NCI-H1436 treated with DMSO at 0.1 percent for 48 hours (cell line): ENCODE measurements at places on chromosomes 4 and X.

DNA sequence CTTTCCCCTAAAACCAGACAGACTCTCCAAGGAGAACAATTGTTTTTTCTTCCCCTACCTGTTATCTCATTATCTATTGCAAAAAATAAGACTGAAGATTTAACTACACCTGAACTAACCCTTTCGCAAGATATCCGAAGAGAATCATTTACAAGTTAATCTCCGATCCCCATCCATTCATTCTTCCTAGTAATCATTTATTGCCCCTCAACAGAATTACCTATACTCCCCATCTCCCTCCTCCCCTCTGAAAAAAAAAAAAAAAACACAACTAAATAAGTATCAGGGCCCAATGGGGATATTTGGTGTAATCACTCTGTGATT lies 28.9 kb upstream of the AP1S2 start:
- DNase-seq: no peak

DNA sequence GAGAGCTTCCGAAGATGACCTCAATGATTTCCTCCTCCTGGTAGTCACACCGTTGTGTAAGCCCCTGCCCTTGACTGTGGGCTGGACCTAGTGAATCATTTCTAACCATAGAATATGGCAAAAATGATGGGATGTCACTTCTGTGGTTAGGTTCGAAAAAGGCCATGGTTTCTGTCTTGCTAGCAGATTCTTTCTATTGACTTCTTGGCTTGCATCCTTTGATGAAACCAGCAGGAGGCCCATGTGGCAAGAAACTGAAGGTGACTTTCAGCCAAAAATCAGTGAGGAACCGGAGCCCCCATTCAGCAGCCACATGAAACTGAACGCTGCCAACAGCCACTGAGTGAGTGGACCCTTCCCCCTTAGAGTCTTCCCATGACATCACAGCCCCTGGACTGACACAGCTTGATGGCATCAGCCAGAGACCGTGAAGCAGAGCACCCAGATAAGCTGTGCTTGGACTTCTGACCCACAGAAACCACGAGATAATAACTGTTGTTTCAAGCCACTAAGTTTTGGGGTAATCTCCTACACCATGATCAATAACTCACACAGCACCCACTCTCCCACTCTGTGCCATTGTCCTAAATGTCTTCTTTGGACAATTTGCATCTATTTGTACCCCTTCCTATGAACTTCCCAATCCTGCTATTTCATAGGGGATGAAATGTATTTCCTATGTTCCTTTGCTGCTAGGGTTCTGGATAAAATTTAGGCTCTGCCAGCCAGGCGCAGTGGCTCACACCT lies 148.0 kb upstream of the STX18 start:
- DNase-seq: no peak

- DNase-seq: no peak
Observed at GRCh38 chr4:15001248-15001868, 923 bp upstream of the CPEB2 start.

DNA sequence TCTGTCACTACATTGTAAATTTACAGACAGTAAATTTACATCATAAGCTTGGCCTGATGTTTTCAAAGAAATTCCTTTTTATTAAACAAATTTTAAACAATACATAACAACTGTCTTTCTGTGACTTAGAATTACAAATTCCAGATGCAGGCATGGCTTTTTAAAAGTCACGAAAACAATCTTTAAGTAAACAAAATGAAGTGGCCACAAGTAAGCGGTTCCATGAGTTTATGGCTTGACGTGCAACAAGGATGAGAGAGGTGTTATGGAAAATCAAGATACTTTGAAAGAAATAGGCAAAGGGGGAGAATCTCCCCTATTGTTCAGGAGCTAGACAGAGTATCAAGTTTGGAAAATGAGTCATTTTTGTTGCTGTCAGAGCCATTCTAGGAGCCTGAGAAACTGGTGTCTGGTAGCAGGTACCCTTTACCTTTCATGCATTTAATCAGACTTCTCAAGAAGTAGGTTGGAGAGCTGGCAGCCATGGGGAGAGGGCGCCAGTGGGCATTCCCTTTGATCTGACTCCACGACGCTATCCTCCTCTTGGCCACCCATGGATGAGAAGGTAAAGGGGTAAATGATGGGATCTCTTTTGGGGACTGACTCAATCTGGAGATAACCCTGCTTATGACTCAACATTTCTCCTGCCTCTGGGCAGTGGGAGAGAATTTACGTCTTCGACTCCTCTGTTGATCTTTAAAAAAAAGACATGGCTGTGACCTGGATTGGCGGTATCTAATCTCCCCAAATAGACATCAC lies 217.2 kb downstream of the SPRY1 start:
- DNase-seq: no peak

DNA sequence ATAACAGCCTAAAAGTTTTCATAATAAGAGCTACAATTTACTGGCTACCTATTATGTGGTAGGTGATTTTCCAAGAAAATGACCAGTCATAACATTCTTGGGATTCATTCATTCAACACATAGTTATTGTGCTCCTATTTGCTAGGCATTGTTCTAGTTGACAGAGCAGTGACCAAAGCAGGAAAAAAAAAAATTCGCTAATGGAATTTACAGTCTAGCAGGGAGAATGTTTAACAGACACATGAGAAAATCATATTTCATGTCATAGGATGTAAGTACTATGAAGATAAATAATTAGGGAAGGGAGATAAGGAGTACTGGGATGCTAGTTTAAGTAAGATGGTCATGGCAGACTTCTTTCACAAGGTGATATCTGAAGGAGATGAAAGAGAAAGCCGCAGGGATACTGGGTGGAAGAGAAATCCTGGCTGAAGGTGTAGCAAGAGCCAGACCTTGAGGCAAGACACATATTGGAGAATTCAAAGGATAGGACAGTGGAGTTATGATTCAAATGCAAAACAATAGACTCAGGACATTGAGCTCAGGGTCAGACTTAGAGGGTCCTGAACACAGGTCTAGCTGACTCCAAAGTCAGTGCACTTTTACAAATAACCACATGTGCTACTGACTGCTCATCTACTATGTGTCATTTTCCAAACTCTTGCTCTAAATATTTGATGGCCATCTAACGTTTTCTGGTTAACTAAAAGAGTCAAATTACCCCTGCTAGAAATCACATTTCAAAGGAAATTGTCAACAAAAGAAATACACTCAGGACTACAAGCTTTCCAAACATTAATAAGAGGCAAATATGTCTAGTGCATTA lies 20.4 kb downstream of the SPCS3 start:
- no peak for DNase-seq

- no peak for DNase-seq
Observed at GRCh38 chrX:111511477-111511876, at the start of gene SERTM2. Gene SERTM2, plus strand, starts transcription at chrX:111511645. Its CDS starts 7,213 bp downstream, at chrX:111518858.

DNA sequence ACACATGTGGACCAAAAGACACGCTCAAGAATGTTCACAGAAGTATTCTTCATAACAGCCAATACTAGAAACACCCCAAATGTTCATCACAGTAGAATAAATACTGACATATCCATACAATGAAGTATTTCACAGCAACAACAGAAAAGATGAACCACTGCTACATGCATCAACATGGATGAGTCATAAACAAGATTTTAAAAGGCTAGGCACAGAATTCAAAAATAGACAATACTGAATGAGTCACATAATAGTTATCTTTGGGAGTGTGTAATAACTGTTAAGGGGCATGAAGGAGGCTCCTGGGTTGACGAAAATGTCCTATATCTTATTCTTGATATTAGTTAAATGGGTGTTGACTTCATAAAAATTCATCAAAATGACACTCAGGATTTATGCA lies 43.5 kb downstream of the CLOCK start:
- DNase-seq: no peak

- no peak for DNase-seq
Observed at GRCh38 chr4:36841583-36842326, 402.8 kb upstream of the NWD2 start.

DNA sequence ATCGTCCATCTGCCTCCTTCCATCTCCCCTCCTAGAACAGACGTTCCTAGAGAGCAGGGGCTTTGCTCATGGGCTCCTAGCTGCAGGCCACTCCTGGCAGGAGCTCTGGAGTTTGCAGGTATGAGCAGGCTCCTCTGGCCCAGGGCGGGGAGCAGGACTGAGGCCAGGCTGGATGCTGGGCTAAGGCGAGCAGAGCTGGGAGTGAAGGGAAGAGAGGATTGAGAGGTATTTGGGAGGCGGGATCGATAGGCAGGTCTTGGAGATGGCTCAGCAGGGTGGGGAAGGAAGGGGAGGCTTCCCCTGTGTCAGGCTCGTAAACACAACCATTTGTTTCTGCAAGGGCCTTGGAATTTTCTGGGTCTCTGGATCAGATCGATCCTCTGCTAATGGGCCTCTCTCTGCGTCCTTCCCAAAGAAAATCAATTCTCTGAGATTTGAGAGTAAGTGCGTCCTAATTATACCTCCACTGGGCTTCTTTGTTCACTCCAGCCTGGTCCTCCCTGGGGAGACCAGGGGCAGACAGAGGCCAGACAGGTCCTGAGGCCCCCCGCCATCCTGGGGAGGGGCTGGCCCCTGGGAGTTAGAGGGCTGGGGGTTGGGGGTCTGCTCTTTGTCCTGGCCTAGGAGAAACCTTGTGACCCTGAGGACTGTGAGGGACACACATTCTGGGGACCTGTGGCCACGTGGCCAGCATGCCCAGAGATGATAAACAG lies 94.8 kb upstream of the PSAPL1 start:
- no peak for DNase-seq

DNA sequence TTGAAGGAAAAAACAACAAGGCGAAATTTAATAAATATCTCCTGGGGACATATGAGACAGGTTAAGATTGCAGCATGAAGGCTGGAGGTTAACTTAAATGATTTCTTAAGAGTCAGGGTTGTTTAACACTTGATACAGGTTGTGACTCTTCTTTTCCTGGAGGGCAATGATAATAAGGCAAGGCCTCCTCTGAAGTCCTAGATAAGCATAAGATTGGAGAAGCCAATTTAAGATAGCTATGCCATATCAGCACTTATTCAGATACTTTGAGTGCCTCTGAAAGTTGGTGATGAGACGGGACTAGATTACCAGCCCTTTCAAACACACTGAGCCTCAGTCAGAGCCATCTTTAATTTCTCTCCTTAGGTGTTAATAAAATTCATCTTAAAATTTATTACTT lies 350.8 kb downstream of the FBXO8 start:
- DNase-seq: no peak

GRCh38 chr4:110472583-110473329 lies 3.2 kb upstream of the ENPEP start:
- DNase-seq: no peak

DNA sequence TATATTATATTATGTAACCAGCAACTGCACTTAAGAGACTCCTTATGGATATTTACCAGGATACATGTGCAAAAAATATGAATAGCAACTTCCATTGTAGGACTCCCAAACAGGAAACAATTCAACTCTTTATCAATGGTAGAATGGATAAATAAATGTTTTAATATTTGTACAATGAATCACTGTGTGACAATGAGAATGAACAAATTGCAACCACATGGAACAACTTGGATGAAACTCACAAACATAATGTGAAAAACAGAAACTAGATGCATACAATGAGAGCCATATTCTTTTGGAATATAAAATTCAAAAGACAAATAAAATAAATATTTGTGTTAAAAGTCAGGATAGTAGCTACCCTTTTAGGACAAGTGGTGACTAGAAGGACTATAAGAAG lies 1015.7 kb downstream of the TECRL start:
- no peak for DNase-seq

DNA sequence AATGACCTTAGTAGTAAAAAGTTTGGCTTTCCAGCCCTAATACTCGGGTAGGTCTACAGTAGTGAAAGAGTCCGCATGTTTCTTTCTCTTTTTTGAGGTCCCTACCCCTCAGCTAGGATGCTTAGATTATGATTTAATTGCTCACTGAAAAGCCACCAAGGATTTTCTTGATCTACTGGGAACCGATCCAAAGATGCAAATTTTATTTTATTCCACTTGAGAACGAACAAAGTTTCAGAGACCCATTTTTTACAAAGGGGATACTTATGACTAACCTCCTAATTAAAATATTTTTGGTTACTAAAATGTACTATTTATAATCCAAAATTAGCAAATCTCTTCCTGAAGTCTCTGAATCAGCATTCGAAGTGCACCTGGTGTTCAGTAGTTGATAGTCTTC lies 14.3 kb upstream of the PDHA2 start:
- DNase-seq: no peak

DNA sequence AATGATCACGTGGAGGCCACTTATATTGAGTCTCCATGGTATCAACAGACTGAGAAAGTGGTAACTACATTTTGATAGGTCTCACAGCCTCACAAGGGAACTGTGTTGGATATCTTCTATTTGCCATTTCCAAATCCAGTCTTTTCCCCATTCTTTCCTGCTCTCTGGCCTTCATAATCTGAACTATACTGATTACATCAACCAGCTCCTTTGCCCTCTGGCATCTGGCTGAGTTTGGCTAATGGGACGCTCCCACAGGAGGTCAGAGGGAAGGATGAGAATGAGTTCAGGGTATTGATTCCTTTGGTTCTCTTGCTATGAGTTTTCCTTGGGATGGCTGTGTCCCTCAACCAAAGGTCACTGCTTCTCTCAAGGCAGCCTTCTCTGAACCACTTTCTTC lies 152.6 kb downstream of the RTL9 start:
- DNase-seq: no peak

DNA sequence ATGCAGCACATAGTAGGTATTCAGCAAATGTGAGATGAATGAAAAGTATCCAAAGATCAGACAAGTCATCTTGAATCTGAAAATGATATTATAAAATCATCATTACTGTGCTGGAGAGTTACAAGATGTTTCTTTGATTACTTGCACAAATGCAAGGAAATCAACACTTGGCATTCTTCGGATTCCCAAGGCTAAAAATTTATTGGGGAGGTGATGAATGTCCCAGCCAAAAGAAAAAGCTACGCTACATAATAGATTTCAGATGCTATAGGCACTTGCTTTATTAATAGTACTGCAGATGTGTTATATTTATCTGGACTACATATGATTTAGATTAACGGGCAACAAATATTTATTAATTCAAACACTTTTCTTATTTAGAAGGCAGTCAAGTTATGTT lies 286.7 kb upstream of the TENM3 start:
- DNase-seq: no peak

DNA sequence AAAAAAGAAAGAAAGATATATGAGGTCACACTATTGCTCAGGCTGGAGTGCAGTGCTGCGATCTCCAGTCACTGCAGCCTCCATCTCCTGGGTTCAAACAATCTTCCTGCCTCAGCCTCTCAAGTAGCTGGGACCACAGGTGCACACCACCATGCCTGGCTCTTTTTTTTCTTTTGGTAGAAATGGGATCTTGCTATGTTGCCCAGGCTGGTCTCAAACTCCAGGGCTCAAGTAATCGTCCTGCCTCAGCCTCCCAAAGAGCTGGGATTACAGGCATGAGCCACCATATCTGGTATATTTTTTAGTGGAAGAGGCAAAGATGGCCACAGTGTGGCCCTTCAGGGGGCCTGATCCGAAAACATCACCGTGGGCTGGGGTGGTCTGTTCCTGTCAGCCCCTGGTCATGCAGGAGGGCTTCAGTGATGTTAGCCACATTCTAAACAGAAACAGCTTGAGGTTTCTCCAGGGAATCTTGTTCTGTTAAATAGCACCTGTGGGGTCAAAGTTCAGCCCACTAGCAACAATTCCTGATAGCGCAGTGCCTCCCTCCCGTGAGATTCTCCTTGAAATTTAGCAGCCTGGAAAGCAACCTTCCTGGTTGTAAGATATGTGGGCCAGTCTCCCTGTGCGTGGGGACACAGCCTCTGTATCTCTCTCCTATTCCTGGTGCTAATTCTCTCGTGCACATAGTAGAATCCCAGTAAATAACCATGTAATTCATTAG lies 7.3 kb upstream of the DHRSX start:
- no peak for DNase-seq

GRCh38 chr4:24103434-24104157 lies 213.7 kb upstream of the PPARGC1A start:
- DNase-seq: no peak

- no peak for DNase-seq
Observed at GRCh38 chr4:158610790-158611189, 60.9 kb downstream of the C4orf46 start.
